ENCODE measurements at places on chromosomes 1 and 21.

DNA sequence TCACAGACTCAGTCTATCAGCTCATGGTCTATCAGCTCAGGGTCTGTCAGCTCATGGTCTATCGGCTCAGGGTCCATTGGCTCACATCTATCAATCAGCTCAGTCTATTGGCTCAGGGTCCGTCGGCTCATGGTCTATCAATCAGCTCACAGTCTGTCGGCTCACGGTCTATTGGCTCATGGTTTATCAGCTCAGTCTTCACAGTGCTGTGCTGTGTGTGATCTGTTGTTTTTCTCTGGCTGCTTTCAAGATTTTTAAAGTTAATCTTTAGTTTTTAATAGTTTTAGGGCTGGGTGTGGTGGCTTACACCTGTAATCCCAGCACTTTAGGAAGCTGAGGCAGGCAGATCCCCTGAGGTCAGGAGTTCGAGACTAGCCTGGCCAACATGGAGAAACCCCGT lies 14.4 kb downstream of the C1orf159 start:
- DNase-seq: no peak

- no peak for DNase-seq
Measured at GRCh38 chr1:74650561-74650960, 23.0 kb downstream of the ERICH3 start.

DNA sequence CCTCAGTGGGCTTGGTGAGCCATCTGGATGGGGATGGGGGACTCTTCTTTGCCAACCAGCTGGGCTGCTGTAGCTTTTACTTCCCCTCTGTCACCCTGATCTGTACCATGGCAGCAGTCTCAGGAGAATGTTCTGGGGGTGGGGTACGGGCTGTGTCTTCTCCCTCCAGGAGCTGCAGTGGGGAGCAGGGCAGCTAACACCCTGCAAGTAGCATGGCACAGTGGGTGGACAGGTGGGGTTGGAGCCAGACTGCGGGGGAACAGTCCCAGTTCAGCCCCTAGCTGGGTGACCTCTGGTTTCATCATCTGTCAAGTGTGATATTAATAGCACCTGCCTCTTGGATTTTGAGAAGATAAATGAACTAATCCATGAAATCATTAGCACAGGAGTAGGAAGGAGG lies 3.1 kb downstream of the NFASC start:
- DNase-seq: no peak

DNA sequence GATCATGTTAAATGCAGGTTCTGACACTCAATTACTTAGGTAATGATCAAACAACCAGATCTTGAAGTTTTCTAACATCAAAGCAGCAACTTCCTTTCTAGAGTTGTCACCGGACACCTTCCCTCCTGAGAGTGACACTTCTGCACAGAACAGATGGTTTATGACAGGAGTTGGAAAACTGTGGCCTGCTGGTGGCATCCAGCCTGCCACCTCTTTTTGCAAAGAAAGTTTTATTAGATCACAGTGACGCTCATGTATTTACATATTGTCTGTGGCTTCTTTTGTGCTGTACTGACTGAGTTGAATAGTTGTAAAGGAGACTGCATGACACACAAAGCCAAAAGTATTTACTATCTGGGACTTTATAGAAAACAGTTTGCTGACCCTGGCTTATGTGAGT lies 28.3 kb downstream of the DDR2 start:
- no peak for DNase-seq

GRCh38 chr1:180370597-180370996 lies 131.8 kb downstream of the ACBD6 start:
- DNase-seq: no peak

DNA sequence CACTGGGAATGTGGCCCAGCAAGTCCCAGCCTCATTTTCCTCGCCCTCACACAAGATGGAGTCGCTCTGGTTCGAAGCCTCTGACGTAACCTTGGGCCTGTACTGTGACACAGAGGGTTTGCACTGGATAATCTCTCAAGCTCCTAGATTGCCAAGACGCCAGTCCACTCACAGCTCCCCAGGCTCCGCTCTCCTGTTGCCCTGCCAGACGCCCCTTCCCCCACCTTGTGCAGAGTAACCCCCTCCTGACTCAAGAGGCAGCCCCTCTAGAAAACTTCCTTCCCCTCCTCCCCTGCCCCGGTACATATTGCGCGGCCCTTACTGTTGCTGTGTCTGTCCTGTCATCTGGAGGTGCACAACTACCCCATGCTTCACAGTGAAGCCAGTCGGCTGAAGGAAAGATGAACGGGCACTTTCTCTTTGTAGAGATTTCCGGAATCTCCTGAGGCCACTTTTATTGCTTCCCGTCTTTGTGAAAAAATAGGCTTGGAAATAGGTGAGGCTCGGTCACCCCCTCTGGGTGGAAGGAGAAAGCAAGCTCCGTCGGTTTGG lies 981 bp upstream of the KIAA1614 start:
- DNase-seq: no peak

- DNase-seq: no peak
Measured at GRCh38 chr1:224635356-224635755, 19.2 kb downstream of the CNIH3 start.

- no peak for DNase-seq
Measured at GRCh38 chr1:215132156-215132555, 49.6 kb downstream of the KCNK2 start.

DNA sequence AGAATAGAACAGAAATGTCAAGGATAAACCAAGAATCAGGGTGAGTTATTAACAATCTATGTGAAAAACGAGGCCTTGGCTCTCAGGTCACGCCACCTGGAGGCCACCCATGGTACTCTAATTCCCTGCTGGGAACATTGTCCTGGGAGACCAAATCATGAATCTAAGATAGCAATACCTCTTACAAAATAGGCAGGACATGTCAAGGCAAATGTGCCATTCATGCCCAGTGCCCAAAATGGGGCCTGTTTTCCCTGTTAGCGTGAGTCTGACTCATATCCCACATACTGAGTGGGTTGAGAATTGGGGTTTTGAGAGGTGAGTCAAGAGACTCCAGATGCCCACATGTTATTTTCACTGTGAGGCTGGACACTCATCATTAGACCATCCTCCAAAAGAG lies 380.8 kb downstream of the HHIPL2 start:
- peak; percentile 6 for DNase-seq

- no peak for DNase-seq
Measured at GRCh38 chr1:178151831-178152230, 57.9 kb downstream of the RASAL2 start.

- no peak for DNase-seq
Measured at GRCh38 chr1:101323535-101323934, 86.7 kb downstream of the S1PR1 start.
